Stimulated activated CD8-positive, alpha-beta memory T cell treated with anti-CD3 and anti-CD28 coated beads, Interleukin-4, amount 100 ng/mL, for 24 hours (primary cell): ENCODE measurements at places on chromosomes 16 and 17.

DNA sequence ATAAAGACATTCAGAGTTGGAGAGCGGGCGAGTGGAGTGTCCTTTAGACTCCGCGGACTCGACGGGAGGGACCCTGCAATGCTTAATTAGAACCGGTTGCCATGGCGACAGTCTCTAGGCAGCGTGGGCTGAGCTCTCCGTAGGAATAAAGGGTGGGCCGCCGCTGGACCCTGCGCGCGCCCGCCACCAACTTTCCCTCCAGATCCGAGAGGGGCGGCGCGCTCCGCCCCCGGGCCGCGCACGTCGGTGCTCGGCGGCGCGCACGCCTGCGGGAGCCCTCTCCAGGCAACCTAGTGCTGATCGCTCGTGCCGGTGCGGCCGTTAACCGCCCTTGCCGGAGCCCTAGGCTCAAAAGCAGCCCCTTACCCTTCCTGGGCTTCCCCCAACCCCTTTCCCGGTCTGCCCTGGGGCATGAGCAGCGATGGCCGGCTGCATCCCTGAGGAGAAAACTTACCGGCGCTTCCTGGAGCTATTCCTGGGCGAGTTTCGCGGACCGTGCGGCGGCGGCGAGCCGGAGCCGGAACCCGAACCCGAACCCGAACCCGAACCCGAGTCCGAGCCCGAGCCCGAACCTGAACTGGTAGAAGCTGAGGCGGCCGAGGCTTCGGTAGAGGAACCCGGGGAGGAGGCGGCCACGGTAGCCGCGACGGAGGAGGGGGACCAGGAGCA, at the start of gene PPM1E:
TSS of gene PPM1E (plus strand) at position 278 of the 669 bp plus-strand sequence.
- DNase-seq = peak; percentile 20

- peak; percentile 15 for DNase-seq
Observed at GRCh38 chr16:4261557-4262172, 11.2 kb downstream of the TFAP4 start.

GRCh38 chr17:44402564-44403172, 13.2 kb upstream of the ITGA2B start:
- no peak for DNase-seq

DNA sequence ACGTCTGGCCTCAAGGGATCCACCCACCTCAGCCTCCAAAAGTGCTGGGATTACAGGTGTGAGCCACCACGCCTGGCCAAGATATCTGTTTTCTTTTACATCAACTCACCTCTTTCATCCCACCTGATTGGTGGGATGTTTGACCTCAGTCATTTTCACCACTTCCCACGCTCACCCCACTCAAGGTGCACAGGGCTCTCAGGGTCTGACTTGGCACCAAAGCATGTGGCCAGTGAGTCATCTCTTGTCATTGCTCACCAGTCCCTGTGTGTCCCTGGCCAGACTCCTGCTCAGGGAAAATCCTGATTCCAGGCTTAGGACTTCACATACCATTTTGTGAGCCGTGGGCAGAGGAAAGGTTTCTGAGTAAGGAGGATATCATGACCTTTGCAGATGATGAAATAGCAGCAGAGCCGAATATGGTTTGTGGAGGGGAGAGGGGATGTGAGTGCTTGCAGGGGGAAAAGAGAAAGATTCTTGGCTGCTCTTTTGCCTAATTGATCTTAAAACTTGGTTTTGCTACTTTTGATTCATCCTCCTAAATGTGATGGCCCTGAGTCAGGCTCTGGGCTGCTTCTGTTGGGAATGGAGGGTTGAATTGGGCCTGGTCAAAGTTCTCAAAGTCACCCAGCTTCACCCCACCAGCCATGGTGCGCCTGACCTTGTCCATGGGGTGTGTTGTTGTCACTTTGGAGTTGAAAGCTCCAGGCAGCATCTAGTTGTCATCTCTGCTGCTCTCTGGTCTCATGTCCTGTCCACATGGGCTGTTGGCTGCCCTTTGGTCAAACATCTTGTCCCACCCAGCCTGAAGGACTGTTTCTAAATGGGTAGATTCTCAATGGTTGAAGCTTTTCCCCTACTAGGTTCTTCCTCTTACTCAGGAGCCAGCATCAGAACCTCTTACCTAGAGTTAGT, 6.0 kb upstream of the KCNH6 start:
- peak; percentile 11 for DNase-seq

GRCh38 chr17:57440522-57441269, 184.4 kb downstream of the MSI2 start:
- DNase-seq = peak; percentile 68

- DNase-seq = no peak
Observed at GRCh38 chr16:2963074-2963722, 877 bp upstream of the KREMEN2 start.

DNA sequence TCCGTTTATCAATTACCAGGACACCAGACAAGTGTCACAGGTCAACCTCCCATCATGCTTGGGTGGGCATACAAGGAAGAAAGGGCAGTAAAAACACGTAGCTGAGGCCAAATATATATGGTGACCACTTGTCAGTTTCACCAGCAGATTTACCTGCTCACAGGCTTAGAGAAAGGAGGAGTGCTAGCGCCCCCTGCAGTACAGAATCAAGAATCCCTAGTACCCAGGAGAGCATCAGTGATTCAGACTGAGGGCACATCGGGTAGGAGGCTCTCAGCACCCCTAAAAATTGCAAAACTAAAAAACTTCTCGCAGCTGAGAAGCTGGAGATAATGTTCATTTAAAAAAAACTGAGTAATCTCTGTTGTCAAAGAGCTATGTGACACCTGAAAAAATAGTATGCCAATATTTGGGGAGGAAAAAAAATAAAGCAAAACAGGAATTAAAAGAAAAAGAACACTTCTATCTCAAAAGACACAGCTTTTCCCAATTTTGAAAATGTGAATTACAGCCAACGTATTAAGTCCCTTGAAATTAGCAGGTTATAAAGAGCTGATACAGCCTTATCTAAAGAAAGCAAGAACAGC, 21.2 kb upstream of the MON1B start:
- DNase-seq = no peak

GRCh38 chr16:35743101-35743692, 2283.8 kb downstream of the TP53TG3F start:
- no peak for DNase-seq

- DNase-seq = no peak
Observed at GRCh38 chr16:2799205-2799858, 1.1 kb downstream of the PRSS41 start.

GRCh38 chr17:60599620-60600489, at the start of gene PPM1D:
Gene PPM1D (plus strand): TSS chr17:60600193. CDS start chr17:60600415, 222 bp downstream.
- peak; percentile 97 for DNase-seq
